Cardiac muscle cell (in vitro differentiated cells and primary cell): ENCODE measurements at places on chromosomes 11 and 22. TPM values are rescaled to one million over a fixed set of nuclear protein-coding genes. Genes with fewer than 3 reads are reported as not detected.

The SLC25A17 gene
- 11.2 and 12.7 TPM in 2 replicates for total RNA-seq

The HBE1 gene
- total RNA-seq, result 0.32 and 0.51 TPM in 2 replicates

The SAA4 gene
- not detected in 2 replicates for total RNA-seq

GRCh38 chr11:127105593-127106541, 105.3 kb upstream of the KIRREL3 start:
- no peak for DNase-seq

DNA sequence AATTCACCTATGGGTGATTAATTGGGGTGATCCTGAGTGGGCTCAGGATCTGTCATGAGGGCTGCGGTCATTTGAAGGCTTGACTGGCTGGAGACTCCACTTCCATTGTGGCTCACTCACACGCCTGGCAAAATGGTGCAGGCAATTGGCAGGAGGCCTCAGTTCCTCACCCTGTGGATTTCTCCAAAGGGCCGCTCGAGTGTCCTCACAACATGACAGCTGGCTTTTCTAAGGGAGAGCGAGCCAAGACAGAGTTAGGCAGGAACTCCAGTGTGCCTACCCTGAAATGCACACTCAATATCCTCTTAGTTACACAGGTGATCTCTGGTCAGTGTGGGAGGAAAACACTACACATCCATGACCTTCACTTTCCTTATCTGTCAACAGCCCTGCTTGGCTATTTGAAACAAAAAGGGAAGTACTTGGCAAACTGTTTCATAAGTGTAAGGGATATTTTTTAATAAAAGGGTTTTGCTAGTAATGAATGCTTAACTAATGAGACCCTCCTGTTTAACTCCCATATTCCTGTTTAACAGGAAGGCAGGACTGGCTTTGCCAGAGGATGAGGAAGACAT, 25.7 kb downstream of the OSBP2 start:
- DNase-seq, result no peak

DNA sequence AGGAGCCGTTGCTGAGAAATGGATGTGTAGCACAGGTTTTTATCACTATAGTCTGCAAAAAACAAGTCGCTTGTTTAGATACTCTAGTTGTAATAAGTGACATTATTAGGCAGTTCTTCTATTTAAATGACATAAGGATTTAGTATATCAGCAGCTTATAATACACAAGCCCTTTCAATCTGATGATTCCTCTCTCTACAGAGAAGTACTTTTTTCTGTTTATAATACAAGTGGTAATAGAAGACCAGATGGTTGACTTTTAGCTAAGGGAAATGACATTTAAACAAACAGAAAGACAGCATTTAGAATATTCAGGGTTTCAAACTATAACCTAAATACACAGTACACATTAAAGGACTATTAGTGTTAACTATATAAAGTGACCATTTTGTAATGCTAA, 60.4 kb downstream of the IMMP1L start:
- no peak for DNase-seq

GRCh38 chr11:7787239-7787638, 9.5 kb downstream of the OR5P2 start:
- no peak for DNase-seq

DNA sequence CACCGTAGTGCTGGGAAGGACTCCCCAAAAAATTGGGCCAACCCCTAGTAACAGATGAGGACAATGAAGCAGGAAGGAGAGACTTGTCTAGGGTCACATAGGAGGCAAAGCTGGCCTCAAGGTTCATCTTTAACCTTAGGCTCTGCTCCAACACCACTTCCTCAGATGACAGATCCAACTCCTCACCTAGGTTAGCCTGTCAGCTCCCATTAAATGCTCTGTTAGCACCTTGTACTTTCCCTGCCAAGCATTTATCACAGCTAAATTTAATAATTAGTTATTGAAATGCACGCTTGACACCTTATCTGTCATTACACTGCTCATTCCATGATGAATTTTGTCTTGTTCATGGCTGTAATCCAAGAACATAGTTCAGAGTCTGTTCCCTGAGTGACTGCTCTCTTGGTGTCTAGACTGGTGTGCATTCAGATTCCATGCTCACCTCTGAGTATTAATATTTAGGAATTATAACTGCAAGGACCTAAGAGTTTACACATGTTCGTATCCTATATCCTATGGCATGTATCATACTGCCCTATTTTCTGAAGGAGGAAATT, 18.6 kb downstream of the MAP6 start:
- DNase-seq, result no peak

DNA sequence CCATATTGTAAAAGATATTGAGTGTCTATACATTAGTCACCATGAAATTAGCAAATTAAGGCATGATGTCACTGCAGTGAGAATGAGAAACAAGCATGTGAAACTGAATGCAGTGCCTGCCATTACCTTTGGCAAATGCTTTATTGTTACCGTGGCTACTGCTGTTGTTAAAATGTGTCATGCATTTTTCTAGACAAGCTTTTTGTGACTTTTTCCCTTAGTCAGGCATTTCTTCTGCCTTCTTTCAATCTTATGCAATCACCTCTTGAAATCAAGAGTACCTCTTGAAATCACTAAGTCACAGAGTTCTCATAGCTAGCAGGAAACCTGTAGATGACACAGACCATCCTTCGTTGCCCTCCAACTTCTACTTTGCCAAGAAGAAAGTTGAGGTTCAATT, 461.7 kb upstream of the TENM4 start:
- DNase-seq, result no peak

GRCh38 chr11:100978442-100978841, 151.2 kb downstream of the PGR start:
- DNase-seq, result no peak

- DNase-seq, result peak; percentile 71
Measured at GRCh38 chr11:12581923-12582322, 92.3 kb upstream of the TEAD1 start.

DNA sequence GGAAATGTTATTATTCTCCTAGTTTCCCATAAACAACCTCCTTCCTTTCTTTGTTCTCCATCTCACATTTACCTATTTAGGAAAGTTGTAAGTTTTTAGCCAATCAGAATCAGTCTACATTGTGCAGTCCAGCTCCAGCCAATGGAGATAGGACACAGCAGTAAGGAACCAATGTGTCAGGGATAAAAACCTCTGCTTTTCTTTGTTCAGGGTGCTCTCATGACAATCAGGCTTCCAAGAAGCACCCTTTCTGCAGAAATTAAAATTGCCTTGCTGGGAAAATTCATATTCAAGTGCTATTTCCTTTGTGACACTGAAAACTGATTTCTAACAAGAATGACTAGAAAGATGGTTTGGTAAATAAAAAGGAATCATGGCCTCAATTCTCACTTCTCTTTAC, 14.6 kb downstream of the SCGB2A1 start:
- DNase-seq, result peak; percentile 2

DNA sequence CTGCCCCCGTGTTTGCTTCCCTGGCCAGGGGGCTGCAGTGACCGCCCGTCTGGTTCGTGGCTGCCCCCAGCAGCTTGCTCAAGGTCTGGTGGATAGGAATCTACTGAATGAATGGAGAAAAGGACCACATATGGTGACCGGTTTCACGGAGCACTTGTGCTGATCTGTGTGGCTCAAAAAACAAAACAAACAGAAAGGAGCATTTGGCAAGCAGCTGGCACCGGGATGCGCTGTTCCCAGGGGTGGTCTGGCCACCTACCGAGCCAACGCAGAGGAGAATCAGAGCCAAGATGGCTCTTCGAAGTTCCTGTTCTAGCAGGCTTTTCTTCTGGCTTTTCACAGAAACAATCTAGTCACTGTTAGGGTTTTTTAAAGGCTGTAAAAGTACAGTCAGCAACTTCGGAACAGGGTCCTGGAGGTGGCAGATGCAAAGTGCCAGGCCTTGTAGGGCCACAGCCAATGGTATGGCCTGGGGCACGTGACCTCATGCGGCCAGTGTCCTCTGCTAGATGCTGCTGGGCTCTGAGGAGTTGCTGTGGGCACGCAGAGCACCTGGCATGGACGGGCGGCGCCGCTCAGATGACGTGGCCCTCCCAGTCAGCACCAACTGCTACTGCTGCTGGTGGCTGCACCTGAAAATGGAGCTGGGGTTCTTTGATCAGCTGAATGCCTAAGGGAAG, 27.3 kb upstream of the PACSIN2 start:
- no peak for DNase-seq

GRCh38 chr11:13896175-13896980, 66.1 kb upstream of the SPON1 start:
- no peak for DNase-seq

- no peak for DNase-seq
Measured at GRCh38 chr11:69125861-69126260, 29.9 kb upstream of the SMIM38 start.

DNA sequence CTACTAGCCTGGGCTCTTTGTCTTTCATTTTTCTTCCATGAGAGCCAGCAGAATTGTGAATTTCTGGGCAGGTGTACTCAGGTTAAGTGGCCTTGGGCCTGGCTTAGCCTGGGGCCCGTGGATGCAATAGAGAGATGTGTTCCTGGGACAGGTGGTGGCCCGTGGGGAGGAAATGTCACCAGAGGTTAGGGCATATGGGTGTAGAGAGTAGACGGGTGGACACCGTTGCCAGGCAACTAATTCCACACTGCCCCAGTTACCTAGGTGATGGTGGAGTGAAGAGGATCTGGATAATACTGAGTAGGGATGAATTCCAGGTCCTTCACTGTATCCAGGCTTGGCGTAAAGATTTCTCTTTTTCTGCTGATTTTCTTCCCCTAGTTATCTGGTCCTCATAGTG, 175.0 kb downstream of the INSC start:
- DNase-seq, result no peak

DNA sequence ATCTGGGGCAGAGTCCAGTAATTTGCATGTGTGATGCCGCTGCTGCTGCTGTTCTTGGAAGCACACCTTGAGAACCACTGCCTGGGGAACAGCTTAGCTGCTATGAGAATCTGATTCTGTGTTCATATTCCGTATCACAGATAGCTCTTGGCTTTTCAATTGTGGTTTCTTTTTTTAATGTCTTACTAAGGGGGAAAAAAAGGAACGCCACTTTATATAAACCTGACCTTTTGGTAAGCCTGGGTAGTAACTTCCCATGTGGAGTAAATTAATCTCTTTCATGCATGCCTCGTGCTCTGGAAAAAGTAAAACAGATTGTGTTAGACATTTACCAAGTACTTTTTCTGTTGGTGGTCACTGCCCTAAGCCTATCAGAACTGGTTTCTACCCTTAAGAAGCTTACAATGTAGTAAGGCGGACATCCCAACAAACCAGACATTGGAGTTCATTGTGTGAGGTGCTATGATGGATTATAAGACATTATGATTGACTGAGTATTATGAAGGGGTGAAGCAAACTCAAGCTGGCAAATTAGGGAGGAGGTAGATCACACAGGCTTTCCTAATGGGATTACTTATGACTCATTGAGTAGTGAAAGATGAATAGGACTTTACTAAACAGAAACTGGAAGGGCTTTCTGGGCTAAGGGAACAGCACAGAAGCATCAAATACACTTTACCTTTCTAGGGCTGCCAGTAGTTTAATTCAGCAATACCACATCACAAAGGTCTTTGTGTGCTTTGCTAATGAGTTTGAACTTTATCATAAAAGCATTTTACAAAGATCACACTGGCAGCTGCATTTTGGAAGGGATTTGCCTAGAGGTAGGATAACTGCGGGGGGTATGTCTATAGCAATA, 64.7 kb downstream of the MAML2 start:
- no peak for DNase-seq

DNA sequence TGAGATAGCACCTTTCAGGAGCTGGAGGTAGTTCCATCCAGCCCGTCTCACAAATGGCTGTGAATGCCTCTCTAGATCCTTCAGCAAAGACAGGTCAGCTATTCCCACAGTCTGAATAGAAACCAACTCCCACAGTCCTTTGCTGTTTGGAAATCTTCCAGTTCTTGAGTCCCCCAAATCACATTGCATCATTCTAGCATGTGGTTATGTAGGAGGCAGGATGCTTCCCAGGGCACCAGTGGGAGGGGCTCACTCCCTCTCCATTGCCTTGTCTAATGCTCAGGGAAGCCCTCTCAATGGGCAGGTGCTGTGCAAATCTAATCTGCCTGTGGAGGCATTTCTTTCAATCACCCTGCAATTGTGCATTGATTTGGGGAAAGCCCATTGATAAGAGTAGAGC, 14.6 kb downstream of the NAV2 start:
- peak; percentile 90 for DNase-seq

- DNase-seq, result no peak
Measured at GRCh38 chr11:115456019-115456418, 48.2 kb downstream of the CADM1 start.

GRCh38 chr11:19259487-19260345, 19.0 kb upstream of the E2F8 start:
- DNase-seq, result peak; percentile 74

DNA sequence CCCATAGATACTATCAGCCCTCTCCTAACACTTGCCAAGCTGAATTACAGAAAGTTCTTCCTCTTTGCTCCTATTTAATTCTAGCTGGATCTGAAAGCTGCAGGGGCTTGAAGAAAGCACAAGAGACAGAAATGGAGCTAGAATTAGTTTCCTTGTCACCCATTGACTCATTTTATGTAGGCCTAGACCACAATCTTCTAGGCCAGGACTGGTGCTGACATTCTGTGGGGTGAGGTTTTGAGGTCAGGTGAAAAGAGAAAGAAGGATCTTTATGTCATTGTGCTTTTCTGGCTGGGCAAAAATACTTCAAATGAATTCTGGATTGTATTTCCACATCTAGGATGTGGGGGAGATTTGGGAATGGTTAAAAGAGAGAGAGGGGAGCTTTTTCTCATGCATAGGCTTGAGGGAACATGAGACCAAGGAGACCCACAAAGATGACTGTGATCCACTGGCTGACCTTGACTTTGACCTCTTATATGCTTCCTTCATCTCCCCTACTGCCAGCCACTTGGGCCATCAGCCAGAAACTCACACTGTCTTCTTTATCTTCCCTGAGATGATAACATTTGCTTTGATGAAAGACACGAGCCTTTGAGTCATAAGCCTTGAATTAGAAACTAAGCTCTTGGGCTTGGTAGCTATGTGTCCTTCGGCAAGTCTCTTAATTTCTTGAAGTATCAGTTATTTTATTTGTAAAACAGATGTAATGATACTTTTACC, 274.9 kb upstream of the CADM1 start:
- no peak for DNase-seq

DNA sequence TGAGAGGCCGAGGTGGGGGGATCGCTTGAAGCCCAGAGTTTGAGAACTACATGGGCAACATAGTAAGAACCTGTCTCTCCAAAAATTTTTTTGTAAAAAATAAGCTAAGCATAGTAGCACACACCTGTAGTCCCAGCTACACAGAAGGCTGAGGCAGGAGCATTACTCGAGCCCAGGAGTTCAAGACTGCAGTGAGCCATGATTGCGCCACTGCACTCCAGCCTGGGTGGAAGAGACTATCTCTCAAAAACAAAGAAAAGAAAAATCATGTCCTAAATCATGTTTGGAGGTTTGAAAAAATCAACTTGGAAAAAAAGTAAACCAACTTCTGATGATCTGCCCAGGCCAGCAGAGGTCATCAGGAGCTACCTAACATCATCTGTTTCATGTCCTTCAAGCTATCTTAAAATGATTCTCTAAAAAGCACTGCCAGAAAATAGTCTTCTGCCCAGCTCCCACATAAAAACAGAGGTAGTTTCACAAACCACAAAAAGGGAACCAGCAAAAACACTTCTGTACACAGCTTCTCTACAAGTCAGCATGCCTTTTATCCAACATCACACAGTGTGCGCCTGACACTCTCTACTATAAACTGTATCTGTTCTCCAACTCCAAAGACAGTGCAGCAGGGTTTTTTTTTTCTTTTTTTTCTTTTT, 165.0 kb downstream of the SOX6 start:
- DNase-seq, result no peak
